Activated naive CD4-positive, alpha-beta T cell (primary cell): ENCODE measurements at places on chromosomes 5 and 9.

- DNase-seq: no peak
Measured at GRCh38 chr9:114058688-114059046, 19.4 kb downstream of the AMBP start.

- DNase-seq: no peak
Measured at GRCh38 chr5:159386028-159386711, 55.9 kb upstream of the IL12B start.

DNA sequence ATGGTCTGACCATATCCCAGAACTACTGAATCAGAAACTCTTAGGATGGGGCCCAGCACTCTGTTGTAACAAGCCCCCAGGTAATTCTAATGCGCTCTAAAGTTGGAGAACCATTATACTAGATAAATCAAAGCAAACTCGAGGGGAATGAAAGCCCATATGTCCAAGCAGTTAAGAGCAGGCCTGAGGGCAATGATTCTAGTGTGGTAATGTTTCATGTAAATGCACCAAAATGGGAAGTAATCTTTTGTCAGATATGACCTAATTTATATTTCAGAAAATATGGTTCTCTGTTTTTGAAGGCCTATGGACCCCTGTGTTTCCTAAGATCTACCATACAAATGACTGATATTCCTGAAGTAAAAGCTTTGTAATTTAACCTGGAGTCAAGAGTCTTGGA is 108.0 kb upstream of the PTGER4 start:
- no peak for DNase-seq

DNA sequence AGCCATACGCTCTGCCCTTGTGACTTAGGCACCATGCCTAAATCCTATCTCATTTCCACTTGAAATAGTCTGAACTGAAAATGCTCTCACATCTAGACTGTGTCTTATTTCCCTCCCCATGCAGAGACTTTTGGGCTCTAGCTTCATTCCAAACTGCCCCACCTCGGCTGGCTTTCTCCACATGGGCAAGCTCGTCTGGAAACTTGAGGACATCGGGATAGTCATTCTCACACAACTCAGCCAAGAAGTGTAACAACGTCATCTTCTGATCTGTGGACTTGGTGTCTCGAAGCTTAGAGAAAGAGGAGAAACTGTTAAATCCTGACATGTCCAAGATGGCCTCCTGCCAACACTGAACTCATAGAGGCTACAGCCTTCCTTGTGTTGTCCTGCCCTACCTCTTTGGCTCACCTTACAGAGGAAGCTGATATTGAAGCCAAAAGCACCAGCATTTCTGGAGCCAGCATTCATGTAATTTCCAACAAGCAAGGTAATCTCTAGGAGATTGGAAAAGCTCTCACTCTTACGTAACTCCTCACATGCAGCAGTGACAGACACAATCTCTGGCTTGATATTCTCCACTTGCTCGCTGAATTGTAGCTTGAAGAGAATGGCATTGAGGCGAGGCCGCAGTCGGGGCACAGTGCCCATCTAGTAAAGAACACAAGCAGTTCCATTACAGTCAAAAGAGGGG is 39.6 kb downstream of the PCDHGC5 start:
- DNase-seq: no peak

DNA sequence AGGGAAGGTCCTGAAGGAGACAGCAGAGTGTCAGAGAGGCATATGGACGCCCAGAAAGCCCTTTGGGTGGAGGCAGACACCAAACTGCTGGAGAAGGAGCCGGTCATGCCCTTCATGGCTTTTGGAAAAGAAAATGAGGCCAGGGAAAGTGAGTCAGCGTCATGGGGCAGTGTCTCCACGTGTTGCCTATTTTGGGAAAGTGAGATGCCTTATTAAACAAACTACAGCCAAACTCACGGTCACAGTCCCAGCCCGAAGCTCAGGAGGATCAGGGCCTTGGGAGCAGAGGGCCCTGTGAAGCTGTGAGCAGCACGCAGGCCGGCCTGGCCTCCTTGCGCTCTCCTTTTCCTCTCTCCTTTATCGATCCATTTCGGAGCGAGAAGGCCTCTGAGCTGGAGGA is 25.0 kb downstream of the RGS3 start:
- DNase-seq: no peak

GRCh38 chr5:141319202-141319601 is 1.4 kb downstream of the TAF7 start:
- DNase-seq: no peak

DNA sequence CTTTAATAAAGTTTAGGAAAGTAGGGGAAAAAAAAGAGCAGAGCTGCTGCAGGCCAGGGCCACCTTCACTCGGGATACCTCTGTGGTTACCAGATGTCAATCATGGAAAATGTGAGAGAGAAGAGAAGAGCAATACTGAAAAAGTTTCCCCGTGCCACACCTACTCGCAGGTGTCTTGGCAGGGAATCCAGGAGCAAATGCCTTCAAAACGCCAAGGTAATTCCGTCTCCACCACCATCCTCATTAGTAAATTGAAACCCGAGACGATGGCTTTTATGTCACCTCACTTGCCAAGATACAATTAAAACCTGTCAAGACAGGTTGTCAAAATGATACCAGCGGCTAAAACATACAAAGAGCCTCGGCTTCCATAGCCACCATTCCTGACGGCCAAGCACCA is 49.7 kb downstream of the FAM81B start:
- no peak for DNase-seq

- no peak for DNase-seq
Measured at GRCh38 chr9:93592643-93593021, 16.2 kb downstream of the PHF2 start.

DNA sequence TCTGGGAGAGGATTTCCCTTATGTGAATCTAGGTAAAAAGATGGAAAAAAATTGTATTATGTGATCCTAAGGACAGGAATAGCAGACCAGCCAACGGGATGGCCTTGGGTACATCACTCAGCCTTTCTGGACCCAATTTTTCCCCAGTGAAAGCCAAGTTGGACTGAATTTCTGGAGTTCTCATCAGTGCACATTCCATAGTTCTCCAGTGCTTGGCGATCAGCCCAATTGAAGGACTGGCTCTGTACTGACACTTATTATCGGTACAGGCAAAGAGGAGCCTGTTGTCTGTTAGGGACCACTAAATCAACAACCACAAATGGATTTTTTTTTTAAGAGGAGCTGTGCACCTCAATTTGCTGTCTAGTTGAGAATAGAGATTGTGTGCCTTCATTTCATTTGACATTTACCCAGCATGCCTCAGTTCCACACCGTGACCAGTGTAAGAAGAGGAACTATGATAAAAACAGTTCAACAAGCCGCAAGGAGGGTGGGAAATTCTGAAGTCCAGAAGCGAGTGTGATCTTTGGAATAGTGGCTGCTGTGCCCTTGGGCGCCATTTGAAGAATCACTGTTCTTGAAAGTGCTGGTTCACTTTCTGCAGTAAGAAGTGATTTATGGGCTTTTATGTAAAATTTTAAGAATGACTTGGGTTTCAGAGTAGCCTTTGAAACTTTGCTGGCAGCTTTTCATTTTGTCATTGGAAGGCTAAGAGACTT is 8.0 kb downstream of the ARL10 start:
- DNase-seq: no peak

DNA sequence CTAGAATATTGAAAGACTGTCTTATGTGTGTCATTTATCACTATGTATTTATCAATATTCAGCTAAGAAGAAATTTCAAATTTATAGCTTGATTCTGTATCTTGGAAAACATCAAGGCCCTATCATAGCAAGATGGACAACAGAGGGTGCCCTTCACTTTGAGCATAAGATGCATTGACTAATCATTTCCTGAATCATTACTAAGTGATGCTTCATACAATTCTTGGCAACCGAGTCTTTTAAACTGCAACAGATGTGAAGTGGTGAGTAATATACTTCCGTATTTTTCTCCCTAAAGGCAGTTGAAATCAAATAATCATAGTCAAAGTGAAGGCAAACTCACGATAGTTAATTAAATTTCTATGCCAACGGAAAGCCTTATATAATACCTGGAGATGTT is 318.6 kb upstream of the RGMB start:
- DNase-seq: no peak

DNA sequence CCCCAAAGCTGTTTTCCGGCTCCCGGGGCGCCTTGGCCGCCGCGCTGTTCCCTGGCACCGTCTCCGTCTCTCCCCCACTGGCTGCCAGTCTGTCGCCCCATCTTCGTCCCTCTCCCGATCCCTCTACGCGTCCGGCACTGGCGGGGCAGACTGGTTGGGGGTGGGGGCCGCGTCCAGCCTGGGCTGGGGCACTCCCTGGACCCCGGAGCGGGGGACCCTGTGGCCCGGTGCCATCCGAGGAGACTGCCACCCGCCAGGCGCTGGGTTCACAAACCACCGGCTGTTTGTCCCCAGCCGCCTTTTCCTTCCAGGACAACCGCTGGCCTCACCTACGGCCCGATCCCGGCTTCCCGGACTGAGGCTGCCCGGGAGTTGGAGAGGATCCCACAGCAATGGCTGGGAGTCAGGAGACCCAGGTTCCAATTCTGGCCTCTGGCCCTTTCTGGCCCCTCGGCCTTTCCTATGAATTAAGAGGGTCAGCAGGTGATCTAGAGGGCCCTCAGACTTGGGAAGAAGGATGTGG is 1.0 kb upstream of the FIBCD1 start:
- no peak for DNase-seq

GRCh38 chr5:113188436-113188835 is 211.8 kb downstream of the DCP2 start:
- no peak for DNase-seq

- no peak for DNase-seq
Measured at GRCh38 chr9:115804206-115804605, 349.4 kb upstream of the PAPPA start.

GRCh38 chr9:105901514-105902109 is 207.3 kb downstream of the TMEM38B start:
- DNase-seq: no peak

DNA sequence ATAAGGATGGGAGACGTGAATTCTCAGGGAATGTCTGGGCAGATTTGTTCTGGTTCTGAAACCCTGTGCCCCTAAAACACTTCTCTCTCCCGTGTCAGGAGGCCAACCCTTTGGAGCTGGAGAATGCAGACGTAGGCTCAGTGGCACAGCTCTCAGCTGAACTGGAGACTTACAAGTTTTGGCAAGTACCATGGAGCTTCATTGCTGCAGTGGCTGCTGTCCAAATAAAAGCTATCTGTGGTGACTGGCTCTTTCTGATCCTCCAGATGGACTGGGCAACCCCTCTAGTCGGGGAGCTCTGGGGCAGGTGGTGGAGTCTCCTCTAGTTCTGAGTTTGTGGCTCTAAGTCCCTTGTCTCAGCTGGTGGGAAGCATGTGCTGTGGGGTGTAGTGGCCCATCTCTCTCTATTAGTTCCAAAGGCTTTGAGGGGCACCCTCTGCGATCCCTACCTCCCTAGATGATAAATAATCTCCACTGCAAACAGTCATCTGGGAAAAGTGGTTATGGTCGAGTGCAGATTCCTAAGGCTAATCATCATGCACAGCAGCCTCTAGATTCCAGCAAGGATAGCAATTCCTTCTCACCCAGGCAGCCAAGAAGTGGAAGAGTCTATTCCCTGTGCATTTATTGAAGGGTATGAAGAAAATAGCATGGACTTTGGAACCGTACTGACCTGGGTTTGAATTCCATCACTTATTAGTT is 204.2 kb upstream of the KLF4 start:
- DNase-seq: no peak
